Suprapubic skin (tissue), 4 donors: ENCODE measurements at places on chromosomes 7 and 10.
A peak's percentile ranks its signal among the peaks of the same experiment; 100 is the strongest.

DNA sequence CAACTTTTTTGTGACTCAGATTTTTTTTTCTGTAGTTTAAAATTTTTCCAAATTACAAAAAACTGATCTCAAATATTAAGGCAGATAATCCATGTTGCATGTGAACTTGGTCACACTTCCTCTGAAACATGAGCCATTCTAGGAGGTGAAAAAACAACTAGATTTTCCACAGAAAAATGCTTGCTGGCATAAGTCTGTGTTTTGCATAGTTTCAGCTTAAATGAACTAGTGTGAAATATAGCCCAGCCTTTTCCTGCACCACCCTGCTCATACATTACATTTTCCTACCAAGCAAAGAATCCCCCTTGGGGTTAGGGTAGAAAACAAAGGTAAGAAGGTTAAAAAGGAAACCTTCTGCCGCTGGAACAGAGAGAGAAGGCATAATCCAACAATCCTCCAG, 48.2 kb downstream of the SLC25A13 start:
- DNase-seq: no peak

GRCh38 chr7:138837627-138838026, 39.6 kb upstream of the ATP6V0A4 start:
- no peak for DNase-seq

DNA sequence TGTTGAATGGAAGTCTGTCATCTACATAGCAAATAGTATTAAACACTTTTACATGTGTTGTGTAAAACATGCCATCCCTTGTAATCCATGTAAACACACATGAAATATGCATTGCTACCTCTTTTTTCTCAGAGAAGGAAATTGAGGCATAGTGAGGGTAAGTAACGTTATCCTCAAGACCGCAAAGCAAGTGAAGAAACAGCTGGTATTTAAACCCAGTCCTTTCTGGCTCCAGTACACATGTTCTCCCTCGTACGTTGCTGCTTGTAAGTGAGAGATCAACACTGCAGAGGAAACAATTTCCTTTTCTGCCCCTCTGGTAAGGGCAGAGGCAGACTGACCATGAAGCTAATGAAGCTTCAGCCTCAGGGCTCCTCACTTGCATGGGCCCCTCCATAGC, 28.5 kb downstream of the MAP3K8 start:
- DNase-seq: no peak

DNA sequence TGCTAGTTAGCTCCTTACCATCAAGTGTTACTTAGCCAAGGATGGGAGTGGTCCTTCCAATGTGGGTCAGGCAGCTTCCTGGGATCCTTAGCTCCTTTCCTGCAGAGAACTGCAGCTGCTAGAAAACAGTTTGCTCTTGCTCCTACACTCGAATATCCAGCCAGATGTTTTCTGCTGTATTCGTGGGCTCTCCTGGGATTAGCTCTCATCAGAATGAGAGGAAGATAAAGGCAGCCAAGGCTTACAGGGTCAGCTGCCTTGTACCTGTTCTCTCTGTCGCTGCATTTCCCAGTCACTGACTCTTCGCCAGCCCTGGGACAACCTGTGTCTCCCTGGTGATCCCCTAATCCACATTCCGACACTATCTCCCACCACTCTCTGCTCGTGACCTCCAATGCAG, 29.0 kb downstream of the NEUROD6 start:
- no peak for DNase-seq

GRCh38 chr10:11901454-11901832, 78.3 kb downstream of the PROSER2 start:
- no peak for DNase-seq

- DNase-seq: no peak
Observed at GRCh38 chr7:39644170-39644569, 20.8 kb downstream of the RALA start.

DNA sequence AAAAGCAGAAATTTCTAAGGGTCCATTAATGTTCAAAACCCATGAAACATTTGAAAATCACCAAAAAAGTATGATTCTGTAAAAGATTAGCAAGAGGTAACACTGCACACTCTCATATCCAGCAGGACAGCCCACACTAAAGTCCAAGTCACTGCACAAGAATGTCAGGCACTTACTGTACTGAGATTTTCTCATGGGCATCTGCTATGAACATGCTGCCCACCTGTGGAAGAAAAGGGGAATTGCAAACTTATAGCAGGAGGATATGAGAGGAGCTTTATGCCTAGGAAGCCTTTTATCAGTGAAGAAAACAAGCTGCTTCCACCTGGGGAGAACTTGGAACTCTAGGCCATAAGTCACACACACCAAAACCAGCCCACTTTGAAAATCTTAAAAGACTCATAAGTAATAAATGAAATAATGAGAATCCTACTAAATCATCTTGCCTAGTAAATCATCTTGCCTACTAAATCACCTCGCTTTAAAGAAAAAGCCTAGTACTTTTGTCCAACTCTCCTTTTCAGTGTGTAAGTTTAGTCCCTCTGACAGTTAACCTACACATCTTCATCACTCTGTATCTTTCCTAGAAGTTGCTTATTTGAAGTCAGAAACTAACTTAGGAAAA, 46.1 kb downstream of the ARMH3 start:
- DNase-seq: no peak

DNA sequence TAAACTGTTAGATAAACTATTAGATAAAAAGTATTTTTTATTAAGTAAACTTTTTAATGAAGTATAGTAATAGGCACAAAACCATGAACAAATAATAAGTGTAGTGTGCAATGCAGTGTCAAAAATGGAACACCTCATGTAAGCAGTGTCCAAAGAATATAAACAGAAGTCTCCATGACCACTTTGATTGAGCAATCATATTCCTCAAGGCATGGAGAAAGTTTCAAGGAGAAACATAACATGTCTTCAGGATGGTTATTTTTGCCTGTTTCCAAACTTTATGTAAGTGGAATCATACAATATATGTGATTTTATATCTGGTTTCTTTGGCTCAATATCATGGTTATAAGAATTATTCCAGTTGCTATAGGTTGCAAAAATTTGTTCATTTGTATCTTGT, 6.1 kb upstream of the RELN start:
- DNase-seq: no peak

DNA sequence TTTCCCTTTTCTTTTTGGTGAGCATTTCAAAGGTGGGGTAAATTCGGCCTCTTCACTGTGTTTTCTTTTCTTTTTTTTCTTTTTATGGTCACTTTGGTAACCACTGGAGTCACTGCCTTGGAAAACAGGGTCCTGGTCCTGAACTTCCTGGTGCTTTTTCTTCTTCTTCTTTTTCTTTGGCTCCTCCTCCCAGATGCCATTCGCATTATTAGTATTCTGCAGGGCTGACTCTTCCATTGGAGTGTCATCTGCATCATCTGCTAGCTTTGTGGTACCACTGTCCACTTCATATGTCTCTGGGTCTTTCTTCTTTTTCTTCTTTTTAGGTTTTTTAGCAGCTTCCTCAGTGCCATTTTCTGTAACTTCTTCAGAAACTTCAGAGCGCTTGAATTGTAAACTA, 10.5 kb downstream of the POLR1F start:
- DNase-seq: no peak

- DNase-seq: peak; percentile 70
Observed at GRCh38 chr10:28676326-28676967, 874 bp upstream of the BAMBI start.

DNA sequence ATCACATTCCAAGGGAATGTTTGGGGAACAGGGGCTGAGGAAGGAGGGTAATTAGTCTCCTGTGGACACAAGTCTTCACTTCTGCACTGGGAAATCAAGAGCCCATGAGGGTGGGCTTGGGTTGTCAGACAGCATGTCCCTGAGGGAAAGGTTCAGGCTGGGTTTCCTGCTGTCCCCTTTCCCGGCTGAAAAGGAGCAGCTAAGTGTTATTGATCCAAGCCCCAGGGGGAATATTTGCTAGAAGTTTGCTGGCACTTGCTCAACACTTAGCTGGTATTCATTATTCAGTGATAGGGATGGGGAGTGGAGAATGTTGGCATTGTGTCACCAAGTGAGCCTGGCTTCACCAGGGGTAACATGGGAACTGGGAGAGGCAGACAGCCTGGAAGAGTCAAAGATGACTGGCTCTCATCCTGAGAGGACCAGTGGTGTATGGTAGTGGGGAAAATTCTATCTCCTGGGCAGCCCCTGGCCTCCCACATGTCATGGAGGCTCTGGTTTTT, 344.4 kb upstream of the PODXL start:
- no peak for DNase-seq
